ENCODE measurements at places on chromosomes 6 and 20.

DNA sequence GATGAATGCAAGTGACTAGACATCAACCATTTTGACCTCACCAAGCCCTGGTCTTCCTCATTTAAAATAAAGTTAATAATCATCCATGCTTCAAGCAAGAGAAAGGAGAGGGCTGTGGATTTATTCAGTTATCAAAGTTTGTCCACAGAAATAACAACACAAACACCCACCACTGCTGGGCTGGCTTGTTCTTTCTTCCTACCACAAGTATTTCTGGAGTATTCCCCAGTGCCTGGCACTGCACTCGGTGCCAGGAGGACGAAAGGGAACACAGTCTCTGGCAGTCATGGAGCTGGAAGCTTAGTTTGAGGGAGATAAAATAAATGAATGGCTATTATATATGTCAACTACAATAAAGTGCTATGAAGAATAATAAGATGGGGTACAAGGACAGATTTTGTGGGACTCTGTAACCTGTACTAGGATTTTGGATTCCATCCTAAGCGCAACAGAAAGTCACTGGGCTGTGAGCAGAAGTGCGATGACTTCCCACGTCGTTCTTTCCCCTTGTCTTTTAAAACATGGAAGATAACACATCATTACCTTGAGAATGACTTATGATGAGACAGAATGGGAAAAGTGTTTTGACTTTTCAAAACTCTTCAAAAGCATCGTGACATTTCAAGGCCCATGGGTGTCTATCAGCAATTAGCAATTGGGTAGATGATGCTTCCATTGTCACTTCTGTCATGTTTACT lies 74.5 kb upstream of the TRAF3IP2 start:
- no peak for DNase-seq

GRCh38 chr6:41645007-41645618 lies 6.8 kb downstream of the MDFI start:
- no peak for DNase-seq

- no peak for DNase-seq
Measured at GRCh38 chr6:102075539-102075938, 682.0 kb downstream of the GRIK2 start.

GRCh38 chr6:45609141-45609638 lies 231.5 kb upstream of the SUPT3H start:
- DNase-seq: no peak

GRCh38 chr20:8002056-8002455 lies 17.5 kb downstream of the TMX4 start:
- DNase-seq: no peak

- no peak for DNase-seq
Measured at GRCh38 chr6:38631186-38631783, 8.4 kb downstream of the BTBD9 start.

DNA sequence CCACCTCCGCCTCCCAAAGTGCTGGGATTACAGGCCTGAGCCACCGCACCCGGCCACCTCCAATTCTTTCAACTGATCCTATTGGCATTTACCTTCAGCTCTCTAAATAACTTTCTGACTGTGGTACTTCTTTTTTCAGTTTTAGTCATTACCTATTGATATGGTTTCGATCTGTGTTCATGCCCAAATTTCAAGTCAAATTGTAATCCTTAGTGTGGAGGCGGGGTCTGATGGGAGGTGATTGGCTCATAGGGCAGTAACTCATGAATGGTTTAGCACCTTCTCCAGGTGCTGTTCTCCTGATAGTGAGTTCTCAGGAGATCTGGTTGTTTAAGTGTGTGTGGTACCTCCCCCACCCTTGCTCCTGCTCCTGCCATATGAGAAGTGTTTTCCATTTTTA lies 140.9 kb downstream of the LPA start:
- DNase-seq: no peak

- no peak for DNase-seq
Measured at GRCh38 chr6:47844881-47845280, 63.0 kb downstream of the OPN5 start.

DNA sequence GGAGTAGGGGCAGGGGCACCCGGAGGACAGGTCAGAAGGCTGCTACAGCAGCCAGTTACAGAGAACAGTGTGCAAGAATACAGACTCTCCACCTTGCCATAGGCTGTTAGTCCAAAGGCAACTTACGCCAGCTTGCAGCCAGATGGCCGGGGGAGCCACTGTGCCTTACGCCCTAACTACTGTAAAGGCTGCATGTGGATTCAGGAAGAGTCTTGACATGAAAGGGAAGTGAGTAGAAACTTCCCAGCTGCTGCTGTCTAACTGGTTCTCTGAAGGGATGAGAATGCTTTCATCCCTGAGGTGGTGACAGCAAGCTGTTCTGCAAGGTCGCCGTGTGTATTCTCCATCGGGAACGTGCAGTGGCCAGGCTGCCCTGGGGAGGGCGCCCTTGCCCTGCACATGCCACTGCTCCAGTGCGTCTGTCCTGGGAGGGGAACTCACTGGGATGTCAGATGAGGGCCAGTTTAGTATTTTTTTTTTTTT lies 46.1 kb downstream of the LYRM4 start:
- DNase-seq: no peak

DNA sequence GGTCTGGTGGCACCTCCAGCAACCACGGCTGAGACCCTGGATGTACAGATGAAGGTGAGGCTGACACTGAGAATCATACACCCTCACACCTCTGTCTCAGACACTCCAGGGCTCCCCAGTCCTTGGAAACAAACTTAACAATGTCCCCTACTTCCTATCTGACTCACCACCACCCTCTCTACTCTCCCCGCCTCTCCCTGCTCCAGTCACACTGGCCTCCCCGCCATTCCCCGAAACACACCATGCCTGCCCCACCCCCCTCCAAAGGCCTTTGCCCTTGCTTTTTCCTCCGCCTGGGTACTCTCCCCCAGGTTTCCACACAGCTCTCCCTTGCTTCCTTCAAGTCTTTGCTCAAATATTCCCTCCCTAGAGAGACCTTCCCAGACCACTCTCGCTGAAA lies 16.3 kb downstream of the BPI start:
- DNase-seq: no peak

DNA sequence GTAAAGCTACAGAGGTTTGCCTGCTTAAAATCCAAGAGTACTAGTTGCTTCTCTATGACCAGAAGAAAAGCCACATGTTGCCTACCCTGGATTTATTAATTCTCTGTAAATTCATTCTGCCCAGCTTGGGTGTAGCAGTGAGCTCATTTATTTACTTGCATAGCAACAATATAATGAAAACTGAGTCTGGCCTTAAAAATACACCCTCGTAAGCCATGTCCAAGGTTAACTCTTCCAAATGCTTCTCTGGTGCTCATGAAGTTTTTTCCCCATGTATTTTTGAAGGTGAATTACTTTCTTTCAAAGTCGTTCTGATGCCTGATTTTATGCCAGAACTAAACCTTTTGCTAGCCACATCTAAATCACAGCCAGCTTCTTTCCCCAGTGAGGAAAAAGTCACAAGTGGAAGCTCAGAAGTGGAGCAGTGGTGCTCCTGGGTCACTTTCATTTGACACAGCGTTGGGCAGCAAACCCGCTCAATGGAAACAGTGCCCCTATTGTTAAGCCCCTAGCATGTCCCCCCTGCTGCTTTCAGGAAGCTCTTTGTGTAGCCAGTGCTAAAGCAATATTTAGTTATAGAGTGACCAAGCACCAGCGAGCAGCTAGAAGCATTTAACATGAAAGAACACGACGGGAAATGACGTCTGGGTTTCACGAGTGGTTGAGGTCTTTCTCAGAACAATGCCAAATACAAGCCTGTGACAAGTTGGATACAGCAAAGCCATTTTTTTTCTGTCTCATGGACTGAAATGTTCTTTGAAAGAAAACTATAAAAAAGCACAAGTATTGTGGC lies 29.8 kb downstream of the NEDD9 start:
- DNase-seq: no peak

GRCh38 chr20:15682690-15683089 lies 890.6 kb downstream of the KIF16B start:
- DNase-seq: no peak

DNA sequence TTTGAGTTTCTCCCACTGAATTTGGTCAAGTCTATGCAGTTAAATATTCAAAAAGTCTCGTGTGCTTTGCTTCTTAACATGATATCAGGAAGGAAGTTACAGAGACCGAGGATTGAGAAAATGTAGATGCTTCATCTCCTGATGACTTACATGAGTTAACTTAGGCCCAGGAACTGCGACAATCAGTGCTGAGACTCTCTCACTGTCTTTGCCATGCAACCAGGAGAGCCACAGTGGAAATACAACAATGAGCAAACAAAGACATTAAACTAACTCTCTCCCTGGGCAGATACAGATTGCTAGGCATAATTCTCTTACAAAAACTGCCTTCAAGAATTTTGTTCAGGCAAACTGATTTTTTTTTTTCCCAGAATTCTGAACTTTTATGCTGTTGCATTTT lies 440.6 kb upstream of the EPHA7 start:
- no peak for DNase-seq

DNA sequence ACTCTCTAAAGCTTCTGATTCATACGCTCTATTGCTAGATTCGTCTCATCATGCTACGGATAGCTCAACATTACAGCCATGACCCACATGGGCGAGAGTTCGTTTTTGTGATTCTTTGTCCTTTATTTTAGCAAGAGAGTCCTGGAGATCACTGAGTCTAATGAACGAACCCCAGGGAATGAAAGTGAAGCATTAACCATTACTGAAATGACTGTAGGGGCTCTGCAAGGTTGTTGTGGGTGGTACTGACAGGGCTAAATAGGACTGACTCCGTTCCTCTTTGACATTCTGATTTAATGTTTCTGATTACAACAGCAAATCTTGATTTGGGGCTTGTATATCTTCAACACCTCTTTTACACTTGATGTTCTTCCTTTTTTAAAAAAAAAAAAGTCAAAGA lies 13.7 kb upstream of the RTF2 start:
- DNase-seq: no peak

- DNase-seq: no peak
Measured at GRCh38 chr6:139872665-139873064, 498.2 kb upstream of the CITED2 start.

DNA sequence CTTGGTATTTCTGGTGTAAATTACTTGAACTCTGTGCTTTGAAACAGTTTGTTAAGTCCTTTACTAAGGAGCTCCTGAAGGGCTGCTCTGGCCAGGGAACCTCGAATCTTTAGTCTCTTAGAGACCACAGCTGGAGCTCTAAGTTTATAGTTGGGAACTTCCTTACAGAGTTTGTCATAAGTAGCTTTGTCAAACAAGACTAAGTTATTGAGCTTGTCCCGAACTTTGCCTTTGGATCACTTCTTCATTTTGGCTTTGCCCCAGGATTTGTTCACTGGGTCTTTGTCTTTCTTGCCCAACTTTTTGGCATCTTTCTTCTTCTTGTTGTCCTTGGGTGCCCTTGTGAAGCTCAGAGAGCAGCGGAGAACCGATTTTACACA lies 64.8 kb downstream of the FAM50B start:
- no peak for DNase-seq

GRCh38 chr20:41462372-41463161 lies 95.9 kb upstream of the EMILIN3 start:
- no peak for DNase-seq

- no peak for DNase-seq
Measured at GRCh38 chr6:101429270-101429669, 35.8 kb downstream of the GRIK2 start.

All from stimulated activated CD8-positive, alpha-beta memory T cell treated with anti-CD3 and anti-CD28 coated beads, Interleukin-2, amount 100 ng/mL, for 1 hour (primary cell).